ENCODE measurements at places on chromosomes 2 and 18.

GRCh38 chr2:241730671-241731293 is 3.6 kb upstream of the D2HGDH start:
- no peak for DNase-seq

- DNase-seq, result no peak
These were observed 120.6 kb upstream of the MYCN start for GRCh38 chr2:15819562-15820256.

GRCh38 chr2:63663013-63663864 is 74.5 kb downstream of the MDH1 start:
- no peak for DNase-seq

- DNase-seq, result no peak
These were observed 1504.3 kb upstream of the PIK3C3 start for GRCh38 chr18:40450751-40451150.

DNA sequence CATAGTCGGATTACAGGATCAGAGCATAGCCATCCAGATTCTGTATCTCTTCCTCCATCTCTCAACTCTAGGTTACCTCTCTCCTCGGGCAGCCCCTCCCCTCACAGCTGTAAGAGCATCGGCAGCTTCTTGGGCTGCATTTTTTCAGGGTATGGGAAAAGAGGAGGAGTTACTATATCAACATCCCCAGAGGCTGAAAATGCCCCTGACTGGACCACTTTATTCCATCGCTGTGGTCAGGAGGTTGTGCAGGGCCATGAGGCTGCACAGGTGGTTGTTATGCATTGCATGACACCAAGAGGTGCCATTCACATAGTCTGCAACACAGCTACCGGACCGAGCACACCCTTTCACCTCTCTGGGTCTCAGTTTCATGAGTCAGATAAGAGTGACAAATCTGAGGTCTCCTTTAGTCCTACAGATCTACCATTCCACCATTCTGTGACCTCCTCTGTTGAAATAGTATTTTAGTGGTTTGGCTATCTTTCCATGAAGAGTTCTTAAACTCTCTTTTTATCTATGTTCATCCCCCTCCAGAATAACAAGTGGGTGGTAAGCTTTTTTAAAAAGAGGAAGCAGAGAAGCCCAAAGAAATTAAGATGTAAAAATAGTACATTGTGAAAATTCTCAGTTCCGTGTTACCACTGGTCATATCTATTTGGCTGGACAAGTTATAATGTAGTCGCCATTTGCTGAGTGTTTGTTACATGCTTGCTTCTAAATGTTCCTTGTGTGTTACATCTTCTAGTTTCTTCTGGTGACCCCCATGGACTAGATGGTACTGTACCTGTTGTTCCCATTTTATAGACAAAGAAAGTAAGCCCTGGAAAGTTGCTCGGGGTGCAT is 56.6 kb upstream of the SLC1A4 start:
- DNase-seq, result no peak

- no peak for DNase-seq
These were observed 192.8 kb upstream of the APCDD1 start for GRCh38 chr18:10261344-10262276.

DNA sequence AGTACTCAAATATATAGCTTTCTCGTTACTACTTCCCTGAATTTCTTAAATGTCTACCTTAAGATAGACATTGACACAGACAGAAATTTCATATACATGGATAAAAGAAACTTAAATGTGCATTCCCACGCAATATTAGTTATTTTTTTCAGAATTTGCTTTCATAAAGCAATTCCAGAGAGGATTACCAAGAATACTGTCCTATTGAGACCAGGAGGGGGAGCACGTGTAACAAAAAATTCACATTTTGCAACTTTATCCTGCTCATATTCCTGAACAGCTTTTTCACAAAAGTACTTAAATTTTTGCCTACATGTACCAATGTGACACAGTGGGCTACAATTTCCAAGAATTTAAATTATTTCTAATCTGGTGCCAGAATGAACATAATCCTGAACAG is 30.7 kb upstream of the ERCC3 start:
- no peak for DNase-seq

DNA sequence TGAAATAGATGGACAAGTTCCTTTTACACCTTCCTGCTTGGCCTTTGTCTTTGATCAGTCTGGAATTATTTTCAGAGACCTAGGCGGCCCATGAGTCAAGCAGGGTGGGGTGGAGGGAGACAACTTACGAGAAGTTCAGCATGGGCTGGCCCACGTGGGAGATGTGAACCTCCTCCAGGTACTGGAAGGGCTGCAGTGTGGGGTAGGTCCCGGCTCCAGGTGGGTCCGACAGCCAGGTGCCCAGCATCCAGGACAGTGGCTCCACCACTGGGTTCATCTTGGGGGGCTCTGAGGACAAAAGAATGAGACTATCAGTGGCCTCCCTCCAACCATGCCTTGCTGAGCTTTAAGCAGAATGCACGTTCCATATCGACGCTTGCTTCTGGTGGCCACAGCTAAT is 30.8 kb downstream of the THAP4 start:
- no peak for DNase-seq
